ENCODE measurements at places on chromosomes 12 and 14.

GRCh38 chr12:95996034-95996658, at the start of gene HAL:
TSS of gene HAL (minus strand) at chr12:95996344. CDS start at chr12:95995910, 434 bp downstream.
- no peak for DNase-seq

DNA sequence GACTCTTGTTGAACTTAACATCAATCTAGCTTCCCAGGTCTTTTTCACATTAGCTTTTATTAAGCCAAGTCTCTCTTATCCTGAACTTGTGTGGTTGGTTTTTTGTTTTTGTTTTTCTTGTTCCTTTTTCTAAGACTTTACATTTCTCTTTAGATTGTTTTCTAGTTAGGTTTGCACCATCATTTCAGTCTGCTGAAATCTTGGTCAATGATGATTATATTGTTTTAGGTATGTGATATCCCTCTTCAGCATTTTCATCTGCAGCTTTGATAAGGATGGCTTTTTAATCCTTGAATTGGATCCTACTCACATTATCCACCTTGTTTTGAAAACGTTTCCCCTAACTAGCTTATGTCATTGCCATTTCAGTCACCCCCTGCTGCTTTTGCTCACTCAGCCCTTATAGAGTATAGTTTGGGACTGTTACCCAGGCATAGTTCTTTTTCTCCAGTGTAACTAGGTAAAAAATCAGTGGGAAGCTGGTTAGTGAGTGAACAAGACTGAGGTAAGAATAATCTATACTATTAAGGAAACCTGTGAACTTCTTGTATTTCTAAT, 22.0 kb downstream of the YLPM1 start:
- no peak for DNase-seq

GRCh38 chr12:100827901-100828520, 33.4 kb downstream of the ANO4 start:
- no peak for DNase-seq

- no peak for DNase-seq
Observed at GRCh38 chr14:70708717-70709570, 67.2 kb downstream of the TTC9 start.

- no peak for DNase-seq
Observed at GRCh38 chr14:97543816-97544215, 746.6 kb downstream of the VRK1 start.

DNA sequence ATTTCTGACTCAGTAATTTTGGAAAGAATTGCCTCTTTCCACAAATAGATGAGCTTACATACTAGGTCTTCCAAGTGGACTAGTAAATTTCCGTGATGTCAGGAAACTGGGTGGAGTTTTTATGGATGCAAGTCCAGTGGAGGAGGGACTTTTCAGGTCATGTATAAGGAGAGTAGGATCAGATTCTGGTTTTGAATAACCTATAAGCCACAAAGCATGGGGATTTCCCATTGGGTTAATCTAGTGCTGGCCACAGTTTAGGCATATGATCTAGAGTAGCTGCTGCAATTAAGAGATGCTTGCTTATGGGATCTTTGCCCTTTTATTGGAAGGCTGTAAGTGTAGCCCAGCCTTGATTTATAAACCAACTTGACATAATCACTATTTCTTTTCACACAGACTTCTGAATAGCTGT, 33.8 kb downstream of the STK38L start:
- DNase-seq, result no peak

GRCh38 chr14:92880851-92881250, 42.1 kb upstream of the CHGA start:
- no peak for DNase-seq

DNA sequence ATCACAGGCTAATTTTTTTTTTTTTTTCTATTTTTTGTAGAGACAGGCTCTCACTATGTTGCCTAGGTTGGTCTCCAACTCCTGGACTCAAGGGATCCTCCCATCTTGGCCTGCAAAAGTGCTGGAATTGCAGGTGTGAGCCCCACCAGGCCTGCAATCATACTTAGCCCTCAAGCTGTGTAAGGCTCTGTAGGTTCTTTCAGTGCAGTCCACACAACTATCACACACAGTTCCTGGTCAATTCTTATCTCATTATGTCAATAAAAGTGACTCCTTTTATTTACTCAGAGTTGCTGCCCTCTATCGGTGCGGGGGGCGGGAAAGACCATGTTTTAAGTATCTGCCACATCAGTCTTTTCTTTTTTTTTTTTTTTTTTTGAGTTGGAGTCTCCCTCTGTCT, 29.0 kb downstream of the SLC2A3 start:
- DNase-seq, result no peak

GRCh38 chr12:87150969-87151662, 878.1 kb downstream of the C12orf50 start:
- no peak for DNase-seq

DNA sequence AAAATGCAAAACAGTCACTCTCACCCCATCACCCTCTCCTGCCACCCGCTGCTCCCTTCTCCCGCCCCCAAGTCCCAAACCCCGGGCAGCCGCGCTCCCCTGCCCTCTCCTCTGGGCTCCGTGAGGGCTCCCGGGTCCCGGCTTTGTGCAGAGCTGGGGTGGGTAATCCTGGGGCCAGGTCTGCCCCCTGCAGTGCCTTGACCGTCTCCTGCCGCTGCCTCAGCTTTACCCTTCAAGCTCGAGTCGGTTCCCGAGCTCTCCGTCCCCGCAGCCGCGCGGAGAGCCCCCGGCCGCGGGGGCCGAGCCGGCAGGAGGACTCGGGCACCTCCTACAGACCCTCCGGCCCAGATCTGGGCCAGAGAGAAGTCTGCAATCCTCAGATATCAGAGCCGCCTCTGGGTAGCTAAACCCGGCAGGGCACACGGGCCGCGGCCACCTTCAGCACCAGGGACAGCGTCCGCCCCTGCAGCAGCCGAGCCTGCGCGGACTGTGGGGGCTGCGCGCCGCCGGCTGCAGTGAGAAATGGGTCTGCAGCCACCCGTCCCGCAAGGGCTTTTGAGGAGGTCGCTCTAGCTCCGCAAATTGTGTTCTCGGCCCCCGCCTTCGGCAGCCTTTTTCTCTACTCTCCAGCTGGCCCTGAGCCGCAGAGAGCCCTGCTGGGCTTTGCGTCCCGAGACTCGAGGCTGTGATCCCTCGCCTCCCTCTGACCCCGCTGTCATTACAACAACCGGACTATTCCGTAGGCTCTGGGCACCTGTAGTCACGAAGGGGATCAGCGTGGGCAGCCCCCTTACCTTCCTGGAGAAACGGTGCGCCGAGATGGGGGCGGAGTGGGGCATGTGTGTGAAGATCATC, 1.2 kb downstream of the PRMT8 start:
- peak; percentile 66 for DNase-seq

GRCh38 chr12:40749863-40750262, 57.6 kb downstream of the CNTN1 start:
- DNase-seq, result no peak

DNA sequence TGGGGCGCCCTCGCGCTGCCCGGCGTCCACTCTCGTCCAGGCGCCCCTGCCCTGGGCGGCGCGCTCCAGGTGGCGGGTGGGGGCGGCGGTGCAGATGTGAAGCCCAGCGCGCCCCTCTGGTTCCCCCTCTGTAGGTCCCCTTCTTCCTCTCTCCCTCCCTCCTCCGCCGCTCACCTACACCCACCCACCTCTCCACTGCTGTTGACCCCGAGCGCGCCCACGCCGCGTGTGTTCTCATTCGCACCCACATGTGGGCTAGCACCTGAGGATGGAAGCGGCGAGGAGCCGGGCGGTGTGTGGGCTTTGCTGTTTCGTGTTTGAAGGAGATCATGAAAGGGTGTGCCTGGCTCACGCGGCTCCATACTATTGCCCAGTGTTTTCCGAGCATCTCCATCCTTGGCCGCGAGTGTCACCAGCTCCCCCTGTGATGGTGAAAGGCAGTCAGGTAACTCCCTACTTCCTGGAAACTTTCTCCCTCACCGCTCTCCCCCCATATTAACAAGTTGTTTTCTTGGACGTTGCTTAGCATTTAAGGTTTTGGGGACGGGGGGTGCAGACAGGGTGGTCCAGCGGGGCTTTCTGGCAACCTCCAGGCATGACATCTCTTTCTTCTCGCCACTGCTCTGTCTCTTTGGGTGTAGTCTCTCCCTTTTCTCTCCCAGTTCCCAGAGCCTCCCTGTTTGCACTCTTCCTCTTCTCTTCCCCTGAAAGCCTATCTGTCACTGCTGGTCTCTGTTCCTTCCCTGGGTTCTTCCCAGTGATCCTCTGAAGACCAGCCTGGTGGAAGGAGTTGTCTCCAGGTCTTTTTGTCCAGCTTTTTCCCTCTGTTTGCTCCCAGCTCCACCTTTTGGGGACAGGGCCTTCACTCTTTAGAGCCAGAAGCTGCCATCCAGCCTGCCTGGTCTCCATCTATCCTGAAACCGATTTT, 1.6 kb downstream of the CACNA1C start:
- DNase-seq, result no peak

DNA sequence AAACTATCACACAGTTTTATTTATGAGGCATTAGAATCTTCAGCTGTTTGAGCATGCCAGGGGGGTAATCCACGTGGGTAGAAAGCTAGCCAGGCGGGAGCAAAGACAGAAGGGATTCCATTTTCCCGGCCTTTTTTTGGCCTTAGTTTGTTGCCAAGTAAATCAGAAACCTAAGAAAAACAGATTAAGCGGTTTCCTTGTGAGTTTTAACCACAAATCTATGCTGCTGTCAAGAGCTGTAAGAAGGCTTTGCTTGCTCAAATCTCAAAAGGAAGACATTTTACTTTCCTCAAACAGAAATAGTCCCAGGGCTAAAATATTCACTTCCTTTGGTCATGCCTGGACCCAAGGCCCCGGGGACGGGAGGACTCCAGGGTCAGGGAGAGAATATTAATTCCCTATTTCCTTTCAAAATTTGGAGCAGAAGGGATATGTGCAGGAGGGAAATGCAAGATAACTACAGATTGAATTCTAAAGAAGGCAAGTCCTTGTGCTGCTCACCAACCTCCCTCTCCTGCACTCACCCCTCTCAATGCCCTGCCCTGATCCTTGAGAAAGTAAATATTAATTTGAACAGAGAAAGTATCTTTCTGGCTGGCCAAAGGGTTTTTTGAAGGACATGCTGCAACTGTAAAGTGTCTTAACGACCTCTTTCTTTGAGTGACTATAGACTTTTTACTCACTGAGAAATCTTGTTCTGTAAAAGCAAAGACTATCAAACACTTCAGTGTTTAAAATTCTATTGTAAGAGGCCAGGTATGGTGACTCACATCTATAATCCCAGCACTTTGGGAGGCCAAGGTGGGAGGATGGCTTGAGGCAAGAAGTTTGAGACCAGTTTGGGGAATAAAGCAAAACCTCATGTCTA, 75.7 kb downstream of the HSD17B6 start:
- DNase-seq, result no peak

GRCh38 chr12:103169-103981, 36.8 kb downstream of the IQSEC3 start:
- DNase-seq, result no peak

GRCh38 chr12:99711246-99711645, 63.7 kb downstream of the GARIN6 start:
- DNase-seq, result no peak

GRCh38 chr12:122081697-122082221, 3.2 kb downstream of the MLXIP start:
- DNase-seq, result no peak

DNA sequence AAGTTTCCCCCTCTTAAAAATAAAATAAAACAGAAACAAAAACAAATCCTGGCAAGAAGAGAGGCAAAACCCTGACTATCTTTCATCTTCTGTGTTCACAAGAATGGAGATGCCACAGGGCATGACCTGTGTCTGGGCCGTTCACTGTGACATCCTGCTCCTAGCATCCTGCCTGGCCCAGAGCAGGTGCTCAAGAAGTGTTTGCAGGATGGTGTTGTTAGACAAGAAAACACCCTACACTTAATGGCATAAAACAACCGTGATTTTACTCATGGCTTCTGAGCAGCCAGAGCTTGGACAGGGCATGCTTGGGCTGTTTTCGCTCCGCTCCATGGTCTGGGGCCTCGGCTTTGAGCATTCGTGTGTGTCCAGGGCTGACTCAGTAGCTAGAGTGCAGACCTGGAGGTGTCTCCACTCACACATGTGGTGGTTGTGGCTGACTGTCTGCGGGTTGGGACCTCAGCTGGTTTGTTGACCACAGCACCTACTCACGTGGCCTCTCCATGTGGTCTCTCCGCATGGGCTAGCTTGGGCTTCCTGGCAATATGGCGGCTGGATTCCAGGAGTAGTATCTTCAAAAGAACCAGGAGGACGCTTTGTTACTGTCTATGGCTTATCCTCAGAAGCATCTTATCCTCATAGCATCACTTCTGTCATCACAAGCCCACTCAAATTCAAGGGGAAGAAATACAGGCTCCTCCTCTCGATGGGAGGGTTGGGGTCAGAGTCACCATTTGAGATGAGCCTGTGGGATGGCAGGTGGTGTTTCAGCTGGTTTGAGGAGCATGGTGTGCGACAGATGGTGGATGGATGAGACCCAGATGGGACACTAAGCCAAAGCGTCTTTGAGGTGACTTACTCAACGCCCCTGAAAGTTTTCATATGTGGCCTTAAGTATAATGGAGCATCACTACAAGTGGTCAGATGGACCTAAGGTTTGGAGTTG, 33.2 kb upstream of the FZD10 start:
- no peak for DNase-seq

DNA sequence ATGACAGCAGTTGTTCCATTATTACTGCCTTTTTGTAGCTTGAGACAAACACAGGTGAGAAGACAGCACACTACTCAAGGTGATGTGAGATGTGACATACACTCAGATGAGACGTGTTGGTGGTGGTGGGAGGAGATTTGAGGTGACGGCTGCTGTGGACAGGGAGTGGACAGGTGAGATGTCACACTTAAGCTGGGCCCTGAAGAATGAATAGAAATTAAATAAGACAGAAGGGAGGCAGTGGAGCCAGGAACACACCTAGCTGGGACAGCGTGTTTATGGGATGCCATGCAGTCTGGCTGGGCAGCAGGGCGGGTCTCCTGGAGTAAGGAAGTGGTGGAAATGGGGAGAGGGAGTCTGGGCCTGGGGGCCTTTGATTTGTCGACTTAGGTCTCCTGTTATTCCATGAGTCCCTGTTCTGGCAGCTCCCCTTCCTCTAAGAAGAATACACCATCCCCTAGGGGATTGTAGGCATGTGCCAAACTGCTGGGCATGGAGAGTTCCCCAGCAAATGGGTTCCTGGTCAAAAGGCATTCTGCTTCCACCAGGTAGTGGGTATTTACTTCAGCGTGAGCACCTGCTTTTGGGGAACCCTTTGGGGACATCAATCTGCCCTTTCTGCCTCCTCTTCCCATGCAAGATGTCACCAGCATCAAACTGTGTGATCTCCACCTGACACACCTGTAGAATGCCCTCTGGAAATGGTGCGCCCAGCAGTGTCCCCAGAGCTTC, 71.2 kb upstream of the ESRRB start:
- DNase-seq, result no peak

- DNase-seq, result no peak
Observed at GRCh38 chr14:104973385-104974145, 4.6 kb downstream of the AHNAK2 start.

GRCh38 chr14:57845802-57846531, 19.9 kb downstream of the SLC35F4 start:
- DNase-seq, result no peak

DNA sequence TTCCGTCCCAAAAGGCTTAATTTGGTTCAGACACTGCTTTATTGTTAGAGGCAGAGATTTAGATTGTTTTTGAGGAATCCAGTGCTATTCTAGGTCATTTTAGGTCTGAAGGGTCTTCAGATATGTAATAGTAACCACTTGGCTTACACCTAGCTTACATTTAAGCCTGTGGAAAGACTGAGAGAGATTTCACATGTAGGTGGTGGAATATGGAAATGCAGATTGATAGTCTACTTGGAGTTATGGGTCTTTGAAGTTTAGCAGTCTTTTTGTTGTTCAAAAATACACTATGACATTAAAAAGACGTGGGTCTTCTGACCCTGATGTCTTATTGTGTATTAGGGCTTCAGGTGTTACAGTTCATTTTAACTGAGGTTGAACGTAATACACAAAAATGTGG, 51.4 kb upstream of the CCT2 start:
- DNase-seq, result no peak
